ENCODE measurements at places on chromosomes 1 and 21. TPM values are rescaled to one million over a fixed set of nuclear protein-coding genes. Genes with fewer than 3 reads are reported as not detected.

LCE3E gene
- total RNA-seq: not detected

CCDC185 gene
- total RNA-seq: not detected

IVL gene
- total RNA-seq: not detected

ORC1 gene
- 0.34 TPM for total RNA-seq

GRCh38 chr1:156546267-156546666 is 26.1 kb downstream of the IQGAP3 start:
- DNase-seq: no peak

DNA sequence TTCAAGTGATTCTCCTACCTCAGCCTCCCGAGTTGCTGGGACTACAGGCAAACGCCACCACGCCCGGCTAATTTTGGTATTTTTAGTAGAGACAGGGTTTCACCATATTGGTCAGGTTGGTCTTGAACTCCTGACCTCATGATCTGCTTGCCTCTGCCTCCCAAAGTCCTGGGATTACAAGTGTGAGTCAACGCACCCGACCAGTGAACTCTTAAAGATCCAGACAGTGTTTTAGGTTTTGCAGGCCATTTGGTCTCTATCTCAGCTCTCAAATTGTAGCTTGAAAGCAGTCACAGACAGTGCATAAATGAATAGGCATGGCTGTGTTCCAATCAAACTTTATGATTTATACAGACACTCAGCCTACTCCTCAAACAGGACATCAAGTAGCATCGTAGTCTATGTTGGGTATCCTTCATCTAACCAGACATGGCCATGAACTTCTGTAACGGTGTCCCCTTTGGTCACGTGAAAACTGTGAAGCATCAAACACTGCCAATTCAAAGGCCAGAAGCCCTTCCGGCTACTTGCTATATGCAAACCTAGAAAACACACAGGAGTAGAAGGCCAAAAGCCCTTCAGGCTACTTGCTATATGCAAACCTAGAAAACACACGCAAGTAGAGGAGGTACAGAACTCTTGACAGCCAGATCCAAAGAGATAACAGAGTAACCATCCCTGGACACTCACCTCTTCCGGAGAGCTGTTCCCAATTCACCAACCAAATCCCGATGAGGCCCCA is 3.1 kb downstream of the FUCA1 start:
- DNase-seq: no peak

DNA sequence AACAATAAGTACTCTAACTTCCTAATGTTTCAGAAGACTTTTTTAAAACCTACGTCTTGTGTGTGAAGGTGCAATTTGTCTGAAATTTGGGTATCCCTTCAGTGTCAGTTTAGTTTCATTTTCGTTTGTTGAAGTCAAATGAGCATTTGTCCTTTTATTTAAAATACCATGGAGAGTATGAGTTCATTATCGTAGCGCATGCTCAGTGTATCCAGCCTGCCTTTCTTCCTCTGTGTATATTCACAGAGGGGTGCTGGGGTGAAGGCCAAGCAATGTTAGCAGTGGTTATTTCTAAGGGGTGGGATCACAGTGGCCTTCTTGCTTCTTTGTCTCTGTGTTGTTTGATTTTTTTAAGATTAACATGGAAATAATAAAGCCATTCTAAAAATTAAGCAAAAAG is 43.2 kb downstream of the CNN3 start:
- no peak for DNase-seq

DNA sequence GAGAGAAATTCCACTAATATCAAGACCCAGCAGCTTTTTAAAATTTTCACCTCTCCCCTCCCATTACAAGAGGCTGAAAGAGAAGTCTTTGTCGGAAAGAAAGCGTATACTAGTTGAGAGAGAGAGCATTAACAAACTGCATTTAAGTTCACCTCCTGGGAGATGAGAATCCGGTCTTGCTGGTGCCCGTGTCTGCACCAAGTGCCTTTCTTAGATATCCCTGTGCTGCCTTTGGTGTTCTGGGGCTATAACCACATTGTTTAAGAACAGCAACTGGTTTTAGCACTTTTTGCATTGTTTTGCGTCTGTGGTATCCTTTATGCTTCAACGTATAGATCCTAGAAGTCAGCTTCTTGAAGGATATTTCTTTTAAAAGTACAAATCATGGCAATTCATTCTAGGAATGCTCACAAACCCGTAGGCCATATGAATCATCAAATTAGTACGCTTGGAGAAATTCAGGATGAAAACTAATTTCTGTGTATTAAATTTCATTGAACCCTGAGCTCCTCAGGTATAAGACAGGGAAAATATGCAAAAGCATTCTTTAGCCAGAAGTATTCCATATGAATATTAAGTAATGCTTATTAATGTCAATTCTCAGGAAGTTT is 3.4 kb upstream of the RPE65 start:
- no peak for DNase-seq

- no peak for DNase-seq
These were observed 26.3 kb upstream of the DISP1 start for GRCh38 chr1:222788402-222789156.

DNA sequence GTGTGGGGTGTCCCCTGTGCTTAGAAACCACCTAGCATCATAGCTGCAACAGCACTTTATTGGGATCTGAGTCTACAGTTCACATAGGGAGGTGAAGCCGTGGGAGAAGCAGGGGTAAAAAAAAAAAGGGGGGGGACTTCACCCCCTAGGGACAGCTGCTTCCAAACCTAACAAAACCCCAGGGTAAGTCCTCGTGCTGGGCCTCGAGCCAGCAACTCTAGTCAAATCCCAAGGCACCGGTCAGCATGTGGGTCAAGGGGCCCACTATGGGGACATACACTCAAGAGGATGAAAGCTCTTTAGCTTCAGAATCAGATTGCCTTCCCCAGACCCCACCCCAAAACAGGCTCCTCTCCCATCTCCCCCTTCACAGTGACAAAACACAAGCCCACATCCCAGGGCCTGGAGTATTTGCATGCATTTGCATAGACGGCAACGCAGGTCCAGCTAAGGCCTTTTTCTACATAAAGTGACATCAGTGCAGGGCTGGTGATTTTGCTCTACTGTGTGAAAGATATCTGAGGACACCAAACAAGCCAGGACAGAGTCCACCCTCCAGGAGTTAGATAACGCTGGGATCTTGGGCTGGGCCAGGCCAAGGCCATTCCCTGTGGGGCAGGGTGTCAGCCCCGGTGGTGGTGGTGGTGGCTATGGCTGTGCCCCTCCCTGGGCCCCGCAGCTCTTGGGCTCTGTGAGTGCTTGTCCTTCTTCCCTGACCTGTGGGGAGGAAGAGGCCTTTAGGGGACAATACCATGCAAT is 8.1 kb upstream of the PMVK start:
- DNase-seq: no peak

DNA sequence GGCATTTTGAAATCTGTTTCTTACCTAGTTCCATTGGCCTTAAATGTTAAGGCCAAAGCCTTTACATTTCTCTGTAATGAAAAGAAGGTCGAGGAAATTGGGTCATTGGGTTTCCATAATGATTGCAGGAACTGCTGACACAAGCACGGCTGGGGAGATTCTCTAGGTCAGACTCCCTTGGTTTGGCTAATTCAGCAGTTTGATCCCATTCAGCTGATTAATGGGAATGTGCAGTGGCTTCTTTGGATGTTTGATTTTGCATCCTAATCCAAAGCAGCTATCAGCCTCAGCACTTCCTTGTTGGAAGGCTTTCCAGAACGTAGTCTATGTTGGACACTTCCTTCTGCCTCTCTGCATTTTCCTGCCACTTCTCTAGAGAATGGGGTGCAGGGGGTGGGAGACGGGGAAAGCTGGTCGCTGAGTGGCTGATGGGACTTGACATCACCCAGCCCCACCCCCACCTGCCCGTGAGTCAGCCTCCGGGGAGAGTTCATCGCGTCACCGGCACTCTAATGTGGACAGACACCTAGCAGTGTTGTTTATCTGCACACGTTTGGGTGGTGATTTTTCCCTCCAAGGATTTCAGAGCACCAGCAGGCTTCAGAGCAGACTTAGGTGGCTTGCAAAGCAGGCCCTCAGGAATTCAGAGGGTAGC is 5.4 kb downstream of the PSEN2 start:
- no peak for DNase-seq

- DNase-seq: no peak
These were observed 709 bp downstream of the GART start for GRCh38 chr21:33541105-33541711.

DNA sequence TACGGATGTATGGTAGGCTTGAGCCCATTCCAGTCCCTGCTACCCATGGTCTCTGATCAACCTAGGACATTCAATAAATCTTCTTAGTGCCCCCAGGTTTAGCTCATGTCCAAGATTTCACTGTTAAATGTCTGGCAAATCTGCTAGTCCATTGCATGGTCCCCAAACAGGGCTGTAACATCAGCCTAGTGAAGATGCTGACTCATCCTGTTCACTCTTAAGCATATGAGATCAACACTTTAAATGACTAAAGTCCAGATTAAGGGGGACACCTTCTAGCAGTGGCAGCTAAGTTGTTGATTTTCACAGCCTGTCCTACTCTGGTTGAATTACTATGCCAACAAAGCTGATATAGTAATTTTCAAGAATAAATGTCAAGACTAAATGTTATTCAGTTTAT is 46.5 kb upstream of the NUF2 start:
- DNase-seq: no peak

- DNase-seq: no peak
These were observed 22.2 kb downstream of the SLC25A33 start for GRCh38 chr1:9561429-9561828.

- DNase-seq: no peak
These were observed 9.0 kb downstream of the TBX15 start for GRCh38 chr1:118978914-118979701.

Measured in esophagus muscularis mucosa (tissue), 4 donors.